ENCODE measurements at places on chromosomes 5 and 9.

DNA sequence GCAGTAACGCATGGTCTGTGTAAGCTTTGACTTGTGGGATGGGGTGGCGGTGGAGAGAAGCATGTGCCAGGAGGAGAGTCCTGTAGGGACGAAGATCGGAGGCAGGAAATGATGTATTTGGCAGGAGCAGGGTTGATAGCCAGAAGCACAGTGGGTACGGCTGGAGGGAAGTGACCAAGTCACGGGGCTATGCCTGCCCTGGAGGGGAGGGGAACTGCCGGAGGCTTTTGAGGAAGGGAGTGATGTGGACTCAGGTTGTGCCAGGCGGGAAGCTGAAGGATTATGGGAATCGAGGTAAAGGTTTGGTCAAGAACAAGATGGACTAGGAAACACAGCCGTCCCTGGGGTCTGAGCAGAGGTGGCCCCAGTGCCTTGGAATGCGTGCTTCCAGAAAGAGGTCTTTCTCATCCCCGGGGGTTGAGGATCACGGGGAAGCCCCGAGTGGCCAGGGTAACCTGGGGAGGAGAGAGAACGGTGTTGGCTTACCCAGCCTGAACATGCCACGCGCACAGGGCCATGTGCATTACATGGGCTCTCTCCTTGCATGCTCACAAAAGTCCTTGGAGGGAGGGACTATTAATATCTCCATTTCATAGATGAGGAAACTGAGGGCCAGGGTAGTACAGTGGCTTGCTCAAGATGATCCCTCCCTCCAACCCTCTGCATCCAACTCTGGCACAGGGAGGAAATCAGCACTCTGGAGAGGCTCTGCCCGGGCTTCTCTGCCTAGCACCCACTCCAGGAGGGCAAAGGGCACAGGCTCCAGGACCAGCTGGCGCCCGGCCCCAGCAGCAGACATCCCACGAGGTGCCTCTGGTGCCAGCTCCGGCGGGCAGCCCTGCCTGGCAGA is 253.8 kb downstream of the PBX3 start:
- DNase-seq = no peak

GRCh38 chr5:79955941-79956670 is 35.0 kb downstream of the MTX3 start:
- no peak for DNase-seq

DNA sequence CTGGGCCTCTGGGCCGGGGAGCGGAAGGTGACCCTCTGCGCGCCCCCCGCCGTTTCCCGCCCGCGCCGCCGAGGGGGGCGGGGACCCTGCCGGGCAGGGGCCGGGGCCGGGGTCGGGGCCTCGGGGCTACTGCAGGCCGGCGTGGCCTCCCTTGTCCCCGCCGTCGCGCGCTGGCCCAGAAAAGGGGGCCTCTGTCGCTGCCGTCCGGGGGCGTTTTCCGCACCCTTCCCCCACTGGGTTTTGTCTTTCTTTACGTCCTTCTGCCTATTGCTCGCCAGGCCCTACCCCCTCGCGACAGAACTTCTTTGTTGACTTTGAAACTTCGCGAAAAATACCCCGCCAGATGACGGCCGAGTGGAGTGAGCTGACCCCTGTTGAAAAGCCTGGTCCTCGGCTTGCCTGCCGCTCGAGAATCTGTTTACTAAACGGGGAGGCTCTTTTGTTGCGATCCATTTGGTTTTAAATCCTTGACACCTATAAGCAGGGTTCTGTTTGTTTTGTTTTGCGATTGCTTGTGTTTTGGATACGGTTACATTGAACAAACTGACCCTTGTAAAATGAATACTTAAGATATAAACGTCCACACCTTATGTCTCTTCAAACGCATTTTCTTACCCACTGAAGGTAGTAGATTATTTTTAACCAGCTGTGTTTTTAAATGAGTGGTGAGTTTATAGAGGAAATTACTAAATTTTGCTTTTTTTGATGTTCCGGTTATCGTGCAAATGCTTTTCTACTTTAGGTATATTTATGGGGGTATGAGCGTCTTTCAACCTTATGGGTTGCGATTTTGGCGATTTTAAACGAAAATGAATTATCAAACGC is 765 bp downstream of the MARCHF6 start:
- no peak for DNase-seq

DNA sequence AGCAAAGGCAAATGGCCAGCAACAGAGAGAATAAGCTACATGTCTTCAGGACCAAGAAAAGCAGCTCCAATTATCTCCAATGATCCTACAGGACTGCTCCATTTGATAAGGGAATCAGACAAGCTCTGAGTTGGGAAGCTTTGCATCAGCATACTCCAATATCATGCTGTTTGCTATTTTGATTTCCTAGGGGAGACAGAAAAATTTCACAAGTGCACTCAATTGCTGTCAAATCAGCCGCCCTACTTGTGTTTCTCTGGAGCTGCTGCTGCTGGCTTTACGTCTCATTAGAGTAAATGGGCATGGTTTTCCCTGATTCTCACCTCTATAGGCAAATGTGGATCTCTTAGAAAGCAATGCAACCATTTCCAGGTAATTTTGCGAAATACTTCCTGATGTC is 201.7 kb downstream of the PRELID2 start:
- no peak for DNase-seq

DNA sequence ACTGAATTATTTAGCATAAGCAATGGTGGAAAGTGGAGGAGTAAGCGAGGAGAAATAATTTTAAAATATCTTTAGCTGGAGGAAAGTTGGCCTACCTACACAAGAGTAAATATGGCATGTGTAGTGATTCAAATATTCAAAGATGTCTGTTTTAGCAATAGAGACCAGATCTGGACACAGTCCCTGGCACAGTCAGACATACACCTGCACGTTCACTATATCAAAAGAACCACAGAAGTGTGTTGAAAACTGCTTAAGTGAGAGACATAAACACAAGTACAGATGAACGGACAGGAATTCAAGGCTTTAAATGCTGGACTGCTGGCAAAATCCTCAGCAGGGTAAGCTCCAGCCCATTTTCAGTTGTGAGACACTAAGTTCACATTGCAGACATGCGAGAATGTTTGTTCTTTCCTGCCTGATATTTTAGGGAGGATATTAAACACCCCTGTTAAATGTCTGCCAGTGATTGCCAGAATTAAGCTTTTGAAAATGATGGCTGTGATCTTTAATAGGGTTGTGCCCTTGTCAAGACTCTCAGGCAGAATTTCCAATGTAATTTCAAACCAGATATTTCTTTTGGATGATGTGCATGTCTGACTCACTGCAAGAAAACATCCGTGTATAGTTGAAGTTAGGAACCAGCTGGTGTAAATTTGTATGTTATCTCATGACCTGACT is 810.6 kb downstream of the TLE4 start:
- no peak for DNase-seq

- no peak for DNase-seq
Measured at GRCh38 chr9:124502711-124503702, 4.2 kb downstream of the NR5A1 start.

GRCh38 chr5:114377946-114378345 is 16.1 kb downstream of the KCNN2 start:
- DNase-seq = no peak

DNA sequence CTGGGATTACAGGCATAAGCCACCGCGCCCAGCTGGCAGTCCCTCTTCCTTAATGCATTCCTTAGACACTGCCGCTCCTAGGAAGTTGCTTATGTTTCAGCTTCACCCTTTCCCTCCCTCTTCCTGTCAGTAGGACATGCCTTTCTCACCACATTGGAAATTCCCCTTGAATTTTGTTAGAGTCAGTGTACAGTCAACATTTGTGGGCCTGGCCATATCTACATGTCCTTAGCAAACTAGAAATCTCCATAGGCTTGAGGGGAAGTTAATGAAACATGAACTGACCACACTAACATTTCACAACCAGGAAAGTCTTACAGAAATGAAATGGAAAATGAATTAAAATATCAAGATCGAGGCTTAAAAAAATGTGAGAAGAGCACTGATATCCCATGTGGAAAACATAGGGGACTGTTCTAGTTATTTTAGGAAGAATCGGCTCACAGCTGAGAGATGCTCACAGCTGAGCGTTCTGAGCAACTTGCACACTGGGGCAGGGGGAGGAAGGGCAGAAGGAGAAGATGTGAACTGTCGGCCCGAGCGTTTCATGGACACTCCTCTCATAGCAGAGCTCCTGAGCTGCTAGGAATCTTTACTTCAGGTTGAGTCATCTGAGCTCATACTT is 21.1 kb upstream of the LVRN start:
- no peak for DNase-seq

- DNase-seq = no peak
Measured at GRCh38 chr5:166285361-166285760, 2006.1 kb upstream of the WWC1 start.

- no peak for DNase-seq
Measured at GRCh38 chr5:144192661-144193060, 22.0 kb downstream of the KCTD16 start.

- DNase-seq = no peak
Measured at GRCh38 chr9:84419031-84419602, 78.6 kb upstream of the SLC28A3 start.

- DNase-seq = no peak
Measured at GRCh38 chr9:96859461-96860198, 5.3 kb upstream of the ZNF782 start.

All from stimulated activated CD8-positive, alpha-beta memory T cell treated with anti-CD3 and anti-CD28 coated beads, Interleukin-15, amount 100 ng/mL, for 24 hours (primary cell).